GM23248 (cell line): ENCODE measurements at places on chromosomes 7 and 10. TPM values are rescaled to one million over a fixed set of nuclear protein-coding genes. Genes with fewer than 3 reads are reported as not detected.

GRCh38 chr7:123355576-123356190 lies 155.9 kb upstream of the SLC13A1 start:
- no peaks in the 10 kb centered on the region for H3K36me3 ChIP-seq
- H3K4me1 ChIP-seq = no peaks in the 10 kb centered on the region
- H3K4me3 ChIP-seq = no peak overlapping the region
- H3K27ac ChIP-seq = no peak overlapping the region
- no peak for DNase-seq
- no peaks in the 10 kb centered on the region for H3K27me3 ChIP-seq

DNA sequence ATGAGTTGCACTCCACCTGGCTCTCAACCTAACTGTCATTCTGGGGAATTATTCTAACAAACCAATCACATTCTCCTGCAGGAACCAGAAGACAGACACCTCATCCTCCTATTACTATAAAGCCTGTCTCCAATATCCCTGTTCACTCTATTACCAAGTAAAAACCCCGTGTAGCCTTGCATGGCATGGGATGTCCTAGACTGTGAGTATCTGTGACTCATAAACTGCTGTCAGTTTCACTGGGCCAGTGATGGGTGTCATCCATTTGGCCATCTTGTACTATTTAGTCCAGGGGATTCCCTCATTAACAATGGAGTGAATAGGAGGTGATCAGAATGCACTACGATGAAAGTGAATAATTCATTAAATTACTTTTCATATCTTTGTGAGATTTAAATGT lies 608.7 kb downstream of the DNAJB9 start:
- H3K4me3 ChIP-seq = no peak overlapping the region
- no peaks in the 10 kb centered on the region for H3K4me1 ChIP-seq
- no peaks in the 10 kb centered on the region for H3K36me3 ChIP-seq
- DNase-seq = no peak
- no peak overlapping the region for H3K27ac ChIP-seq

- no peaks in the 10 kb centered on the region for H3K27me3 ChIP-seq
- no peak for DNase-seq
- H3K4me1 ChIP-seq = peaks cover 17% of the 10 kb centered on the region
- H3K36me3 ChIP-seq = no peaks in the 10 kb centered on the region
- peak overlapping the region; percentile 88; the same call in 1 of the 2 replicates for H3K4me3 ChIP-seq
Observed at GRCh38 chr7:29561271-29561670, 2.4 kb upstream of the PRR15 start.

DNA sequence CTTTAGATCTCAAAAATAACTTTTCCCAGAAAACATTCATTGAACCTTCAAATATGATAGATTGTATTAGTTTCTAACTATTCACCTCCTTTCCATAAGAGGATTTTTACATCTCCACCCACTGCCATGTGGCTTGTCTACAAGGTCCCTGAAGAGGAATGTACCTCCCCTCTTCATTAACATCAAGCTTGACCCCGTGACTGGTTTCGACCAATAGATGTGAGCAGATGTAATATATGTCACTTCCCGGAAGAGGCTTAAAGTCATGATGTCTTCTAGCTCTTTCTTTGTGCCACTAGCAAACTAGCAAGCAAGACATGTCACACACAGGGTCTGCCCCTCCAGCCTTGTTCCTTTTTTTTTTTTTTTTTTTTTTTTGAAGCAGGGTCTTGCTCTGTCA lies 6.9 kb downstream of the BAZ1B start:
- no peak overlapping the region for H3K27ac ChIP-seq
- no peaks in the 10 kb centered on the region for H3K27me3 ChIP-seq
- no peak for DNase-seq
- H3K36me3 ChIP-seq = peaks cover 47% of the 10 kb centered on the region
- H3K4me1 ChIP-seq = peaks cover 19% of the 10 kb centered on the region

VWDE gene
- polyA plus RNA-seq = 0.05 TPM in 1 of 2 replicates, not detected in the other

DNA sequence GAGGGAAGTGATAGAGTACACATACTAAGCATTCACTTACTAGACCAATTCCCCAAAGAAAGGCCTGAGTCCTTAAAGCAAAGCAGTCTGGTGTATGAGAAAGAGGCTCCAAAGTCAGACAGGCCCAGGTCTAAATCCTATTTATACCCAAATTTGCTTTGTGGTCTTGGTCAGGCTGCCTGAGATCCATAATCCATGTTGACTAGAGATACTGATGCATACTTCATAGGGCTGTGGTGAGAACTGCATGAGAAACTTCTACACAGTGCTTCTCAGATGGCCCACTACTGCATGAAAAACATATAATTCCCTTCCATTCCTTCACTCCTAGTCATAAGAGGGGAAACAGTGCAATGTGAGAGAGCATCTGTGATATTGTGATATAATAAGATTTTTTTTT lies 81.6 kb upstream of the SP4 start:
- H3K27me3 ChIP-seq = no peaks in the 10 kb centered on the region
- H3K4me3 ChIP-seq = no peak overlapping the region
- H3K4me1 ChIP-seq = no peaks in the 10 kb centered on the region
- no peaks in the 10 kb centered on the region for H3K36me3 ChIP-seq
- H3K27ac ChIP-seq = no peak overlapping the region

DNA sequence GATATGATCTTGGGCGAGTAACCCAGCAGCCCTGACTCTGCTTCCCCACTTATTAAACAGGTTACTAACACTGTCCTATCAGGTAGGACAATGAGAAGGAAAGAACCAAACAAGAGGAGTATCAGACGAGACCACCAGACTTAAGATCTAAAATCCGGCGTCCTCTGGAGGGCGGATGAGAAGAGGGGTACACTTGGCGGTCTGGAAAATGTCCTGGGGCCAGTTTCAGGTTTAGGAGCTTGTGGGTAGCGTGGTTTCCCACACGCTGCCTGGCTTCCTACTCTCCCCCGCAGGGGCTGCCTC lies 635 bp downstream of the ZNF32 start:
- peak overlapping the region; percentile 18 for H3K27ac ChIP-seq
- peaks cover 30% of the 10 kb centered on the region for H3K36me3 ChIP-seq
- no peak for DNase-seq
- H3K27me3 ChIP-seq = no peaks in the 10 kb centered on the region
- no peaks in the 10 kb centered on the region for H3K4me1 ChIP-seq

- no peak overlapping the region for H3K4me3 ChIP-seq
- no peaks in the 10 kb centered on the region for H3K36me3 ChIP-seq
- H3K27ac ChIP-seq = no peak overlapping the region
Observed at GRCh38 chr7:36978461-36978860, 254.2 kb upstream of the AOAH start.

IFIT1 gene
- 14.3 and 15.7 TPM in 2 replicates for polyA plus RNA-seq

DNA sequence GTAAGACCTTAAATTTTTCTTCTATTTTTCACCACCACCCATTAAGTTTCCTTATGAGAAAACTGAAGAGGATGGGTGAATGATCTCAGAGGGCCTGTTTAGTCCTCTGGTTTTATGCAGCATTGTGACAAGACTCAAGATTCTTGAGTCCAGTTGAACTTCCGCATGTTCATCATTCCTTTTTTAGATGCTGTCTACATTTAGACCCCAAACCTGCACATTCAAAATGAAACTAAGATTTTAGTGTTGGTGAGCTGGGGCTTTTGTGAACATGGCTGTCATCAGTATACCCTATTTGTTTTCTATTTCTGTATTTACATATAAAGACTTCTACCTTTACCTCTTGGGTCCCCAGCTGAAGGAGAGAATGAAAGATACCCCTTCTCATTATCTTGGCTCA lies 31.1 kb downstream of the NET1 start:
- DNase-seq = no peak
- no peak overlapping the region for H3K27ac ChIP-seq
- peaks cover 8% of the 10 kb centered on the region for H3K4me1 ChIP-seq
- no peaks in the 10 kb centered on the region for H3K27me3 ChIP-seq
- no peak overlapping the region for H3K4me3 ChIP-seq

GRCh38 chr10:50415292-50415691 lies 164.0 kb upstream of the ASAH2 start:
- no peak overlapping the region for H3K4me3 ChIP-seq
- no peak for DNase-seq
- no peak overlapping the region for H3K27ac ChIP-seq

CCDC172 gene
- polyA plus RNA-seq = not detected in 2 replicates

MDFIC gene
- polyA plus RNA-seq = 23.0 and 23.8 TPM in 2 replicates

GRCh38 chr10:114957122-114957521 lies 19.1 kb downstream of the TRUB1 start:
- no peak overlapping the region for H3K4me3 ChIP-seq
- no peak overlapping the region for H3K27ac ChIP-seq
- no peaks in the 10 kb centered on the region for H3K27me3 ChIP-seq
- H3K36me3 ChIP-seq = peaks cover 15% of the 10 kb centered on the region
- no peak for DNase-seq

DNA sequence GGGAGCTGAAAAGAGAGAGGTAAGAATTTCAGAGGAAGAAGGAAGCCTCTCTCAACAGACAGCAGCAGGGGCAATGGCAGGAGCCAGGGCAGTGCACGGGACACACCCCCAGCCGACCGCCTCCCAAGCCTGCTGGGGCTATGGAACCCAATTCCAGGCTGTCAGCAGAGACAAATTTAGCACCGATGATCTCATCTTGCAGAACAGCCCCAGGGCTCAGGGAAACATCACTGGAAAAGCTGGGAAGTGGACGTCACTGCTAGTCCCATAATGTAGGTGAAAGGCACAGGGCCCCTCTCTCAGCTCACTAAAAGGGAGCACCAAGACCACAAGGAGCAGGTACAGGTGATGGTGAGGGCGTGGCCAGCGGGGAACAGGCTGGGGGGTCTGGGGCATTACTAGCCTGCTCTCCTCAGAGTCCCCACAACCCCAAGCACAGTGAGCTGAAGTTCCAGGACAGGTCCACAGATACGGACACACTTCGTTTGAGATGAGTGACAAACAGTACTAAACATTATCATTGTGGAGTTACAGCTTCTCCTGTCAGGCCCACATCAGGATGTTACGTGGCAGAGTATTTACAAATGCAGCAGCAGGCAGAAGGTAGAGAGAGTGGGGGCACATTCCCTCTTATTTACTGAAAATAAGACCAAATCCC lies 103.7 kb downstream of the PLXNA4 start:
- no peak overlapping the region for H3K27ac ChIP-seq
- peaks cover 11% of the 10 kb centered on the region; the same call in 1 of the 2 replicates for H3K27me3 ChIP-seq
- H3K4me1 ChIP-seq = no peaks in the 10 kb centered on the region
- peak; percentile 51 for DNase-seq
- H3K4me3 ChIP-seq = no peak overlapping the region
- no peaks in the 10 kb centered on the region for H3K36me3 ChIP-seq
